CD4-positive, alpha-beta T cell treated with Interleukin-4 for 4 hours (primary cell): ENCODE measurements at places on chromosomes 7 and 10.
A peak's percentile ranks its signal among the peaks of the same experiment; 100 is the strongest.

DNA sequence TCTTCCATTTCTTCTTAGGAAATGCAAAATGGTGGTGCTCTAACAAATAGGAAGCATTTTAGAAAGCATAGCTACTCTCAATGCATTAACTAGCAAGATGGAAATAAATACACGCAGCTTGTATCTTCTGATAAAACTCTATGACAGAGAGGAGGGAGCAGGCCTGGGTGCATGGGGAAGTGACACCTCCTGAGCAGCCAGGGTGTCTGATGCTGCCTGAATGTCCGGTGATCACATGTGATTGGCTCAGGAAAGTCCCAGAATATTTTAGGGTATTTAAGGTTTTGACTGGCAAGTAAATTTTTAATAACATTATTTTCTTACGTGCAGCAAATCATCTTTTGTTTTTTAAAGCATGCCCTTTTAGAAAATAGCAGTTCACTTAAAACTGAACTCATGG, 261.0 kb upstream of the KLF6 start:
- no peak for DNase-seq

- no peak for DNase-seq
These were observed 23.5 kb downstream of the POLL start for GRCh38 chr10:101564490-101564991.

GRCh38 chr7:132024290-132024689, 467.9 kb upstream of the PODXL start:
- DNase-seq: no peak

DNA sequence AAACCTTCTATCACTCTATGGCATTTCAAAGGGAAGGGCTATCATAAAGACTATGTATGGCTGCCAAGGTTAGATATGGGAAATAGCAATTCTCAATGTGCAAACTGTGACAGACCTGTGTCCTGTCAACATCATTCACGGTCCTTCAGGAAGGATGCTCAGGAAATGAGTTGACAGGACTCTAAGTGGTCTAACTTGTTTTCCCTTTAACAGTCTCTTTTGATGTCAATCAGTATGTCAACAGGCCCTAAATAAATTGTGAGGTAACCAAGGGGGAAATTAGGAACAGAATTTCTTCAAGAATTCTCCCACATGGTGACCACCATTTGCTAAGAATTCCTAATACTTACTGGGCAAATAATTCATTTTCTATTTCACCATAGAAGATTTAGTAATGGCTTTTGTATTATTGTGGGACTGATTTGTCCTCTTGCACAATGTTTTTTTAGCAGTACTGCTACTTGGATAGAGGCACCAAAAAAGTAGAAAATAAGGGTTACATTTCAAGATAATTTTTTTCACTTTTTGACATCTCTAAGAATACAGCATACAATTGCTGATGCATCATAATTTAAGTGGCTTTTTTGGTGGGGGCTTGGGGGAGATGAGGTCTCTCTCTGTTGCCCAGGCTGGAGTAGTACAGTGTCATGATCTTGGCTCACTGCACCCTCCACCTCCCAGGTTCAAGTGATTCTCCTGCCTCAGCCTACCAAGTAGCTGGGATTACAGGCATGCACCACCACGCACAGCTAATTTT, 275.8 kb downstream of the CACNA2D1 start:
- no peak for DNase-seq

- DNase-seq: no peak
These were observed 75.3 kb downstream of the C10orf90 start for GRCh38 chr10:126595160-126595559.

DNA sequence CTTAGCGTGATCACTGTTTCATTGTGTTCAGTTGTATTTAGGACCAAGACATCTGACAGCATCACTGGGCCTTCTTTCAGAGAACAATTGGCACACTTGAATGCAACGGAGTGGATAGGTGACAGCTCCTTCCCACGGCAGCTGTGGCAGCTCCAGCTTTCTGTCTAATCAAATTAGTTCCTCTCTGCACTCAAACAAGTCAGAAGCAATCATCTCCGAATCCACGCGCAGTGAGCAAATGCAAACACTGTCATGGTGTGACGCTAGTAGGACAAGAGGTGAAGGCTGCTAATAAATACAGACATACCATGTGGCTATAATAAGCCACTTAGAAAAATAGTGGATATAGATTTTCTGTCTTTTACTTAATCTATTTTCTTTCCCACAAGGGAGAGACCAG, 542.4 kb downstream of the ACTR3B start:
- DNase-seq: no peak

- DNase-seq: no peak
These were observed 1.1 kb downstream of the DENND11 start for GRCh38 chr7:141700848-141701371.

DNA sequence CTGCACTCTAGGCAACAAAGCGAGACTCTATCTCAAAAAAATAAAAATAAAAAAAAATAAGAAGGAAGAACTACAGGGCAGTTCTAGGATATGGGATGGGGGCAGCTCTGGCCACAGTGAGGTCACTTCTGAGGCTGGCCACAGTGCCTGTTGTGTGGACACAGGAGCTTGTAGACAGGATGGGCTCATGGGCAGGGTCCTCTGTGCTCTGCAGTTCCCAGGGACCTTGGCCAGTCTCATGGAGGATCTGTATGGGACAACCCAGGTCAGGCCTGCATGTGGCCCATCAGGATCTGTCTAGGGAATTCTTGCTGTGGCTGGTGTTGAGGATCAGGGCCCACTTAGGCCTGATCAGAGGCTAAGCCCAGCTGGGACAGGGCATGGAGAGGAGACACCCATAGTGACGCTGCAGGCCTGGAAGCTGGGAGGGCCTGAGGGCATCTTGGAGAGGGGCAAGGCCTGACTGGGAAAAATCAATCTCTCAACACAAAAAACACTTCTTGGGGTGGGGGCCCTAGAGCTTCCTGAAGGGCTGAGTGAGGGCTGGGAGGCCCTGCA, 19.4 kb upstream of the PAX2 start:
- DNase-seq: no peak

DNA sequence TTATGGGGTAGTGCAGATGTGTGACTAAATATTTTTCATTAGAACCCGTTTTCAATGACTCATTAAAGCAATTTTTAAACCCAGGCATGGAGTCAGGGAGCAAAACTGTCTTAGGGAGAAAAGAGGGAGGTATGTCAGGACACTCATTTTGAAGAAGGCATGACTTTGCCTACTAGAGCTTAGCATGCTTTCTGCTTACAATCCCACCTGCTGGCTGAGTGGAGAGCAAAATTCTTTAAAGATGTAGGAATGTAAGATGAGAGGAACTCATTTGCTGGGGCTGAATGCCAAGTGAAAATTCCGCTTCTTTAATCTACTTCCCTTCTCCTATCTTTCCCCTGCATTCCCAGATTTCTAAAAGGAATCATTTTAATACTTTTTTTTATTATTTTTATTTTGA, 232.6 kb downstream of the GALNT17 start:
- no peak for DNase-seq

DNA sequence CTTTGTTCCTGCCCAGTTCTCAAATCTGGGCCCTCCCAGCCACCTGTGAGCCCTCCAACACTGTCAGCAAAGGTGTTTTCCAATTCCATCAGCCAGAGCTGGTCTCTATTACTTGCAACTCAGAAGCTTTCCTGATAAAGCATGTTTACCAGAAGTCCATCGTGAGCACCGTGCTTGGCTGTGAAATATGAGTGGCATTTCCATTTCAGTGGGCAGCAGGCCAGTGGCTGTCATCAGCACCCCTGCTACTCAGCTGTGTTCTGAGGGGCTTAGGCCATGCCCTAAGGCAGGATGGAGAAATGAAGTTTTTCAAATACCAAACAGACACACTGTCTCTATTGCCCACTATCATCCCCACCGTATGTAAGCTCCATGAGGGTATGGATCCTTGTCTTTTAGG, 12.7 kb upstream of the BNIP3 start:
- no peak for DNase-seq

DNA sequence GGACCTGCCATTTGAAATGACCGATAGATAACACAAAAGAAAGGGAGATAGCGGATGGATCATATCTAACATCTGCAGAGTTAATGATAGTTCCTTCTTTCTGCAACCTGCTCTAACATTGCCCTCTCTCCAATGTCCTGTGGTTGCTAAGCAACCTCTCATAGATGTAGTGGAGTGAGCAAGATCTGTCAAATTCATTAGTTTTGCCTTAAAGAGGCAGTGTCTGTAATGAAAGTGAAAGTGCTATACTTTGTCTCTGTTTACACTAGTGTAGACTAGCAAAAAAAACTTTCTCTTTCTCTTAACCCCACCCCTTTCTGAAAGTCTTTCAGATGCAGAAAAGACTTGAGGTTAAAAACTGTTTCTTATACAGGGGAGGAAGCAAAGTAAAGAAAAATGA, 1196.9 kb downstream of the SORCS3 start:
- DNase-seq: peak; percentile 44

- DNase-seq: no peak
These were observed 62.8 kb downstream of the PRTFDC1 start for GRCh38 chr10:24889639-24890038.

DNA sequence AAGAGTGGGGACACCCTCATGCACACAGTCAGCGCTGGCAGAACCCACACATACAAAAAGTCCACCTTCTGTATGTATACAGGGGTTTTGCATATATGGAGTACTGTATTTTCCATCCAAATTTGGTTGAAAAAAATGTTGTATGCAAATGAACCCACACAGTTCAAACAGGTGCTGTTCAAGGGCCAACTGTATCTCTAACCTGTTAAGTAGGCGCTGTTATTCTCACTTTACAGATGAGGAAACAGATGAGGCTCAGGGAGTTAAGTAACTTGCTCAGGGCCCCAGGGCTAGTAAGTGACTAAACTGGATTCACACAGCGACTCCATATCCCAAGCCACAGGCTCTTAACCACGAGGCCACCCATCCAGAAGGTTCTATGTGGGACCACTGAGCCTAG, 69.9 kb downstream of the C10orf105 start:
- no peak for DNase-seq

DNA sequence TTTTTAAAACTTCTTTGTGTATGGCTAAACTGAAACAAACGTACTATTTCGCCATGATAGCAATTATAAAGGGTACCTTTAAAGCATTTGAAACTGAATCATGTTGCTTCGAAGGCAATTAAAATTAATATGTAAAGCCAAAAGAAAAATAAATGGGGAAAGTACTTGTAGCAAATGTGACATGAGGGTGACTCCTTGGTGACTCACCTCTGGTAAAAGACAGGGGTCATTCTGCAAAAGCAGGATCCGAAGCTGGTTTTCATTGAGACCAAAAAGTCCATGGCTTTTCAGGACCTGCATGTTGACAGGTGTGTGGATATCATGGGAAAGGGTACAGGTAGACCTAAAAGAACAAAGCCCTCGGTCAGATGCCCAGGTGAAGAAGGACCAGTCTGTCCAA, 1.5 kb downstream of the ZC3HAV1L start:
- no peak for DNase-seq

GRCh38 chr7:112945046-112945445, 141.6 kb downstream of the GPR85 start:
- no peak for DNase-seq

DNA sequence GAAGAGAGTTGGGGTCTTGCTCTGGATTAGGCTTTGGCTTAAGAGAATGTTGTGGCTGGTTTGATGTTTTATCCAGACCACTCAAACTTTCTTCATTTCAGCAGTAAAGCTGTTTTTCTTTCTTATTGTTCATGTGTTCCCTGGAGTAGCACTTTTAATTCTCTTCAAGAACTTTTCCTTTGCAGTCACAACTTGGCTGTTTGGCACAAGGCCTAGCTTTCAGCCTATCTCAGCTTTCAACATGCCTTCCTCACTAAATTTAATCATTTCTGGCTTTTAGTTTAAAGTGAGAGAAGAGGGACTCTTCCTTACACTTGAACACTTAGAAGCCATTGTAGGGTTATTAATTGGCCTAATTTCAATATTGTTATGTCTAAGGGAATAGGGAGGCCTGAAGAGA, 18.1 kb downstream of the CCDC126 start:
- no peak for DNase-seq

DNA sequence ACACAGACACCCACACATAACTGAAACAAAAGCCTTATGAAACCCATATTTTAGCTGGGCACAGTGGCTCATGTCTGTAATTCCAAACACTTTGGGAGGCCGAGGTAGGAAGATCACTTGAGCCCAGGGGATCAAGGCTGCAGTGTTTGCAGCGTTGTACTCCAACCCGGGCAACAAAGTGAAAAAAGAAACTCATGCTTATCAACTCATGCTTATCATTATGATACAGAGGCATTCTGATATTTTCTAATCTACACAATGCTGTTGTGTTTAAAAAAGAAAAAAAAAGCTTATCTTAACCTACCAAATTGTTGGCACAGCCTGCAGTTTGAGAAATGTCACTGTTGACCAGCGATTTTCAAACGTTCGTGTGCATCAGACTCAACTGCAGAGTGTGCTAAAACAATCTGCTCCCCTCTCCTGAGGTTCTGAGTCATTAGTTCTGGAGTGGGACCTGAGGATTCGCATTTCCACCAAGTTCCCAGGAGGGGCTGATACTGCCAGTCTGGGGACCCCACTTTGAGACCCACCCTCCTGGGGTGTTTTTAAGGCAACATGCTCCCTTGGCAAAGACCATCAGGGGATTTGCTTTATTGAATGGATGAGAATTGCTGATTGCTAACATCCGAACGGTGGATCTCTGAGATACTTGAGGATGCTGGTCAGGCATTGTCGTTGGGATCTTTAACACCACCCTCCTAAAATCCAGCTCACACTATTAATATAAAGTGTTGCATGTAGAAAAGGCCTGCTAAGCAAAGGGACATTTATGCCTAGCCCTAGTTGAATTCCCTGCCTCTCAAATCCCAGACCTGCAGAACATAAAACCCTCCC, 16.2 kb downstream of the CHST3 start:
- DNase-seq: no peak

DNA sequence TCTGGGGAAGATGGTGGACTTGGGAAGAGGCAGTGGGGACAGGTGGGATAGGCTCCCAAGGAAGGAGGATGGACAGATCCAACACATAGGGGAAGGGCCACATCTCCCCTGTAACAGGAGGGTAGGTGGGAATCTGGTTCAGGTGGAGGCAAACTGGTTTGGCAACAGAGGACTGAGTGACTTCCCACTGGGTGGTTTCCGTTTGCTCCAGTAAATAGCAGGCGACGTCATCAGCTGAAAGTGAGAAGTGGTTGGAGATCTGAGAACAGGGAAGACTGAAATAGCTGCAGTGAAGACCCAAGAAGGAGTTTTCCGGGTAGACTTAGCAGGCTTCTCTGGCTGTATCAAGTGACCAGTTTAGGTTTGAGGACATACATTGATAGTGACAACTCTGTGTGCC, 504.4 kb downstream of the GALNT17 start:
- no peak for DNase-seq
